ENCODE measurements at places on chromosomes 5 and 9.

- no peak for DNase-seq
These were observed 340.5 kb downstream of the PIK3R1 start for GRCh38 chr5:68555907-68556681.

DNA sequence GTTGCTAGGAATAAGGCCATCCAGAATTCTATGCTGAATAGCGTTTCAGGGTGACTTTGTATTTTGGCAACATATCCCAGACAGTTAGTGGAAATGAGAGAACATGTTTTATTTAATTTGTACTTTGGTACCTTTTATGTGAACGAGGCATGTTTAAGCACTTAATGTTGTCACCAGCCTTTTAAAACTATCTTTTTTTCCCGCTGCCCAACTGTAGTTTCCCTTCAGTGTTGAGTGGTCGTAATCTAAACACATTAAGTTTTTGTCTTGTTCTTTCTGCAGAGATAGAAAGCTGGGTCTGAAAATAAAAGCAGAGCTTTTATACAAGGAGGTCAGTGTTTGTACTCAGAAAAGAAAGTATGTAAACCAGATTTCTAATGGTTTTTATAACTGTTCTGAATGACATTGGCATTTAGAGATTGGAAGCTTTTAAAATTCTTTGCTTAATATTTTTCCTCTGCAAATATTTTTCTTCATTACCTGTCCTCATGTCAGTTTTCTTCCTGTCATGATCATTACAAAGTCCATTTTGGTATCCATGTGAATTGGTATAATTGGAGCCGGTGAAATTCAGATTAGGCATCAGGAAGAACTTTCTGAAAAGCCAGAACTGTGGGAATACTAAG lies 100.7 kb downstream of the ARHGEF28 start:
- no peak for DNase-seq

DNA sequence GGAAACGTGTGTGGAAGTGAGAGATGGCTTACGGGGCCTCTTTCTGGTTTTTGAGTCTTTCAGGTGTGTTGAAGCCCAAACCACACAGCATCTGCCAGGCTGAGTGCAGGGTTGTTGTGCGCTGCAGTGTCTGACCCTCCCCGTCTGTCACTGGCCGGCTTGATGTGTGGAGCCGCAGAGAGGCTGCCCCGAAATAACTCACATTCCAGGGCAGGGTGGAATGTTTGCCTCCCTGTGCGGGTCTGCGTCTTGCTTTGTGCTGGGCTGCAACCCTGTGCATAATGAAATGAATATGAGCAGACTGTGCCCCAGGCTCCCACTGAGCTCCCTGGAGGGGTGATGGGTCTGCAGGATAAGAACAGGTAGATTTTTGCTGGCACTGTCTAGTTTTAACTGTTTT lies 9.9 kb upstream of the PLEKHG4B start:
- DNase-seq: no peak

DNA sequence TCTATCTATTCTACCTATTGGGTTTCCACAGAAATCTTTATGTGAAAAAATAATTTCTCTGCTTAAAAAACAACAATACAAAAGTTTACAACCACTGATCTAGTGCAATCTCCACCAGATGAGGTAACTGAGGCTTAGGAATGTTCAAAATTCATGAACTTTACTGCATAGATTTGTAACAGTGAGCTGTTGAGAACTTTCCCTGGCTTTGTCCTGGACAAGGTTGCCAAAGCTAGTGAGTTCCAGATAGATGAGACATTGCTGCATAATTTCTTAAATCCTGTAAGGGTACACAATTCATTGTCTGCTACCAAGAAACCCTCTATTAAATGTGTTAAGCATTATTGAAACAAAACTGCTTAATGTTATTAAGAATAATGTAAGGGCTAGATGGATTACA lies 102.7 kb downstream of the OSMR start:
- no peak for DNase-seq

DNA sequence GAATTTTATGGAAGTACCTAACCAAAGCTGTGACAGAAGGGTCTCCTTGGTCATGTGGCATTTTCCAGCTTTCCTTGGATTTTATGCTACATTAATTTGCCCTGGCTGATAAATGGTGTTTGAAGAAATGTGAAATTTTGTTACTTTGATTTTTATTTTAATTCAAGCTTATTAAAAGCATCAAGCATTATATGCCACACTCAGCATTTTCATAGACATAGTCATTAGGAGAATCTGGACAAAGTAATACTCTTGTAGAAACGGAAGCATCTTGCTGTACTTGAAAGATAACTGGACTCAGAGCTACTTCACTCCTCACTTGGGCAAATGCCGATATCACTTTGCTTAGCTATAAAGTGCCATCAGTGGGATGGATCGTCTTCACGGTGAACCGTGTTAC lies 54.2 kb downstream of the INIP start:
- DNase-seq: no peak

GRCh38 chr5:153794327-153794726 lies 244.4 kb downstream of the FAM114A2 start:
- DNase-seq: no peak
